ENCODE measurements at places on chromosomes 7 and 10.

GRCh38 chr7:154304740-154305700 lies 252.8 kb downstream of the DPP6 start:
- DNase-seq, result no peak

- no peak for DNase-seq
Observed at GRCh38 chr10:100182281-100182680, 3.5 kb downstream of the ERLIN1 start.

DNA sequence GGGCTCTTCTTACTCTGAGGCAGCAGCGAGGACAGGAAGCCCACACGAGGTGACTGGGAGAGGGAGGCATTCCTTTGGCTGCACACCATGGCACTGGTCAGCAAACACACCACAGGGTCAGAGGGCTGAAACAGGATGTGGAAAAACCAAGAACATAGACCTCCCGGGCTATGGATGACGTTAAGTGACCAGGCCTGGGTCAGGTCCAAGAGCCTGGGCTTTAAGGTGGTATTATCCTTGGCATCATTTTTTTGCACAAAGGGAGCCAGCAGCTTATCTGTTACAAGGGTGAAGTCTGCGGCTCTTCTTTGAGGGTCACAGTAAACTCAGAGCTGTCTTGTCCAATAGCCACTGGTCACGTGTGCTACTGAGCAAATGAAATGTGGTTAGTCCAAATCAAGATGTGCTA lies 7.0 kb downstream of the WDR91 start:
- DNase-seq, result no peak

DNA sequence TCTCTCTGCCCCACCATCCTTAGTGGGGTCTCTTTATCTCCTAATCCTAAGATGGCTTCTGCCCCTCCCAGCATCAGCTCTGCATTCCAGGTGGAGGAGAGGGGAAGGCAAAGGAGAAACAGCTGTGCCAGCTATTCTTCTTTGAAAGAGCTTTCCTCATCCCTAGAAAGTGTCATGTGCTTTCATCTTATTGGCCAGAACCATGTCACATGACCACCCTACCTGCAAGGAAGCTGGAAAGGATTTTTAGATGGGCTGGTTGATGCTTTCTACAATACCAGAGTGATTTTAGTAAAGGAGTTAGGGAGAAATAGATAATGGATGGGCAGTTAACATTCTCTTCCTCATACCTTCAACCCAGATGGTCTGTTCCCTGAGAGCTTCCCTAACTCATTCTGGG lies 141.1 kb downstream of the INSYN2A start:
- no peak for DNase-seq

- DNase-seq, result no peak
Observed at GRCh38 chr7:19957664-19958063, 184.2 kb upstream of the TMEM196 start.

DNA sequence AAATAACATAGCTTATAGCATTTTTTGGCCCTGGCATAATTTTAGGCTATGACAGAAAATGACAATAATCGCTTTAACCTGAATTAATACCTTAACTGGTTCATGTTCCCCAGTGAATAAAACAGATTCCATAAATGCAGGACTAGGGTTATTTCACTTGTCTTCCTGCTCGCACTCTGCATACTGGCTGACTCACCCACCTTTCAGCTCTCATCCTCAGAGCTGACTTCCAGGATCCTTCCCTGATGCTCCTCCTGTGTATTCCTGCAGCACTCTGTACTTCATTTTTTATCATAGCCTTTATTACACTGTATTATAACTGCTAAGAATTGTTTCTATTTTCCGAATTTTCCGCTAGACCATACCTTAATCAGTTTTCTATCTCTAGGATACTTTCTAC lies 123.7 kb downstream of the AVL9 start:
- DNase-seq, result no peak

DNA sequence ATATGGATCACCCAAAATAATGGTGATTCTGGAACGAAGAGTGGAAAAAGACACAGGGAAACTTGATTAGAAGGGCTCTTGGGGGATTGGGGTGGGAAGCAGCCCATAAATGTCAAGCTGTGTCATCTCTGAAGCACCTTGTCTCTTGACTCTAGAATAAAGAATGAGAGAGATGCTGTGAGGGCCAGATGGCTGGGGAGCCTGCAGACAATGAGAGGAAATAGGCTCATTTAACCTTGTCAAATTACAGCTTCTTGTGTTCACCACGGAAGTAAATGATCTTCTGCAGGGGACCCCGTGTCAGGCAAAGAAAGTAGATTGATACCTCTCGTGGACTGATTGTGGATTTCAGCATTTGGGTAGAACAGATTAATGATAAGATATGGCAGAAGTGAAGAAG lies 159.3 kb downstream of the ST7 start:
- no peak for DNase-seq

GRCh38 chr7:121397361-121397760 lies 1.3 kb upstream of the FAM3C start:
- DNase-seq, result no peak

DNA sequence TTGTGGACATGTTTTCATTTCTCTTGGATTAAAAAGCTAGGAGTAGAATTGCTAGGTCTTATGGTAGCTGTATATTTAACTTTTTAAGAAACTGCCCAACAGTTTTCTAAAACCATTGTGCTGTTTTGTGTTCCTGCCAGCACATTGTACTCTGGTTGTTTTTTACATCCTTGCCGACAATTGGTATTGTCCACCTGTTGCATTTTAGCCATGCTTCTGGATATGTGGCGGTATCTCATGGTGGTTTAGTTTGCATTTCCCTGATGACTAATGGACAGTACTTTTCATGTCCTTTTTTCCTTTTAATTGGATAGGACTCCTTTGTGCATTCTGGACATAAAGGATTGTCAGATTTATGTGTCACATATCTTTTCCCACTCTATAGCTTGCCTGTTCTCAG lies 45.5 kb downstream of the STK17A start:
- no peak for DNase-seq

GRCh38 chr7:2554661-2555111 lies 638 bp downstream of the BRAT1 start:
- DNase-seq, result no peak

GRCh38 chr7:98157761-98158160 lies 51.1 kb downstream of the LMTK2 start:
- no peak for DNase-seq

- DNase-seq, result no peak
Observed at GRCh38 chr10:62795762-62796161, 8.8 kb upstream of the ADO start.

GRCh38 chr7:151930695-151931094 lies 25.6 kb upstream of the GALNTL5 start:
- DNase-seq, result no peak

- no peak for DNase-seq
Observed at GRCh38 chr10:124663766-124664360, 80.3 kb downstream of the FAM53B start.

DNA sequence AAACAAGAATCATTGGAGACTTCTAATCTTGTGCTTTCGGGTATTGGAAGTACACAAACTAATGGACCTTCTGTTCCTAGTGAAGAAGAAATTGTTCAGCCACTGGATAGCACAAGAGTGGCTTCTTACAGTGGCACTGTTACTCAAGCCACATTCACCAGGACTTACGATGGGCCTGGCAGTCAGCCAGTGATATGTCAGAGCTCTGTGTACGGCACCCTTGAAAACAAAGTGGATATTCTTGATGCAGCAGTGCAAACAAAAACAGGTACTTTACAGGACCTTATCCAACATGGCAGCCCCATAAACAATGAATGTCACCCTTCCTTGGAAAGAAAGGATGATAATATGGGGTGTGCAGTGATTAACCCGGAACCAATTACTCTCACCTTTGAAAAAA lies 61.6 kb downstream of the TASOR2 start:
- no peak for DNase-seq

- DNase-seq, result no peak
Observed at GRCh38 chr10:120584786-120585185, 127.8 kb downstream of the PLPP4 start.

- DNase-seq, result peak; percentile 41
Observed at GRCh38 chr7:151404216-151405011, 5.4 kb downstream of the WDR86 start.

- DNase-seq, result no peak
Observed at GRCh38 chr7:154748089-154748786, 254.7 kb downstream of the PAXIP1 start.

DNA sequence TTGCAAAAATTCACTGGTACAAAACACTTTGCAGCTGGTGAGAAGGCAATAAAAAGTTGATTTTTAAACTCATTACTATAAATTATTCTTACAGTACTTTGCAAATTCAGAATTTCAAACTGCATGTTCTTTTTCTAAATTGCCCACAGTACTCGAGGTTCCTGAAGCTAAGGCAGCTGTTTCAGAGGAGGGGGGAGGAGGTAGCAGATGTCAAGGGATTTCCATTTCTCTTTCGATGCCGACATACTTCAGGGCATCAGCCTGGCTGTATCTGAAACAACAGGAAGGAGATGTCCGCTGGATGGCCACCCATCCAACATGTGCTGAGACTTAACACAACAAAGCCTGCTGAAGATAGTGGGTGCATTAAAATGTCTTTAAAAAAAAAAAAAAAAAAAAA lies 76.7 kb downstream of the EZH2 start:
- DNase-seq, result no peak

GRCh38 chr10:48477141-48477540 lies 127.7 kb downstream of the ARHGAP22 start:
- DNase-seq, result no peak

DNA sequence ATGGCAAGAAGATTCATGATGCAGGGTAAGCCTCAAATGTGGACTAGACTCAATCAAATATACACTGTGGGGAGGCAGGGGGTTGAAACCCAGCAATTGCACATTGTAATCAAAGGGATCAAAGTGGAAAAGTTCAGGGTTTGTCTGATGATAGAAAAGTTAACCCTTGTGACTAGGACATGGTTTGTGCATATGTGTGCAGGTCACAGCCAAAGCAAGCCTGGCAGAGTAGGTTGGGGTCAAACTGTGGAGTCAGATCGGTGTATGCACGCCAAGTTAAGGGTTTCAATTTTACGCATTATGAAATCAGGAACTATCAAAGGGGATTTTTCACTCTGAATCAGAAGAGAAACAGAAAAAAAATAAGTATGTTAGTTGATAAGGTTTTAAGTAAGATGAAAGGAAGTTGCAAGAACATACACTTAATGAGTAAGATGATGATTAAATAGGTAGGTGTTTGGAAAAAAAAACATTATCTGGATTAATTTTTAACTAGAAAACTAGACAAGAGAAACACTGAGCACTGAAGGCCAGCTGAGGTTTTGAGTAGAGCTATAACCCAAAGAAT lies 188.3 kb downstream of the DGKB start:
- DNase-seq, result no peak

DNA sequence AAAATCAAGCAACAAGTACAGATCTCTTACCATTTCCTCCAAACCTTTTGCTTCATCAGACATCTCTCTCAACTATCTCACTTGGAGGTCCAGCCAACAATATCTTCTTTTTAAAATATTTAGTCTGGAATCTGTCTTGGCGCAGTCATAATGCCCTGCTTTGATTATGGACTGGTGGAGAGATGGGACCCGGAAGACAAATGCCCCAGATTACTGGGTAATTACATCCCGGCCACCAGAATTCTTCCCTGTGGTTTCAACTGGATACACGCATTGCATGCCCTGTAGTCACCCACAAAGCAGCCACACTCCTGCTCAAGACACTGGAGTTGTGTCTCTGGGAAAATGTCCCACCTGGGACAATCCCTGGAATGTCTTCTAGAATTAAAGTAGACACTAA lies 65.5 kb downstream of the BPGM start:
- DNase-seq, result no peak

- peak; percentile 78 for DNase-seq
Observed at GRCh38 chr7:102404005-102404861, 8.1 kb downstream of the PRKRIP1 start.
